ENCODE measurements at places on chromosomes 13 and 19.

DNA sequence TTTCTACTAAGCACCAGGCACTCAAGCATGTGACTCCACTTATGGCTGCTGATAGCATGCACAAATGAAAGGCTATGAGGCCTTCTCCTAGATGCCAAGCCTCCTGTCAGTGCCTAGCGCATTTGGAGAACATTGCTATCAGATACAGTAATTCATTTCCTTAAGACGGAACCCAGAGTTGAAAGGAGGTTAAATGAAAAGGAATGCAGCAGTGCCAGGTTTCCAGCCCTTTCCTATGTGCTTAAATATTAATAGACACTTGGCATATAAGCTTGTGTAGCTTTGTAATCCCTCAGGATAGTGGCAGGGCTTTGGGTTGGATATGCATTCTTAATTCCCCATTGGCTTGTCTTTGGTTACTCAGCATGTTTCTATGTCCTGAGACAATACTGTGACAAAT is 140.1 kb upstream of the FRY start:
- DNase-seq: no peak

DNA sequence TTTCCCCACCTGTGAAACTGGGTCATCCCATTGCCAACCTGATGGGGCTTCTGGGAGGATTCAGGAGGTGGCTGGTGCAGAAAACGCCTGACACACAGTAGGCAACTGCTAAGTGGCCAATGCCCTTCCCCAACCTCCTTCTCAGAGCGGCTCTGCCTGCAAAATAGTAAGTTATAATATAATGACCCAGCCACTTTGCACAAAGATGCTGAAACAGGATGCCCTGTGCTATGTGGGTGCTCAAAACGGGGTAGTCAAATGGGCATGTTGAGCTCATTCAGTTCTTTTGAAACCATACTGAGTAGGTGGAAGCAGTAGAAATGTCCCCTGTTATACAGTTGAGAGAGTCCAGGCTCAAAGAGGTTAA is 507 bp downstream of the MARCHF2 start:
- no peak for DNase-seq

DNA sequence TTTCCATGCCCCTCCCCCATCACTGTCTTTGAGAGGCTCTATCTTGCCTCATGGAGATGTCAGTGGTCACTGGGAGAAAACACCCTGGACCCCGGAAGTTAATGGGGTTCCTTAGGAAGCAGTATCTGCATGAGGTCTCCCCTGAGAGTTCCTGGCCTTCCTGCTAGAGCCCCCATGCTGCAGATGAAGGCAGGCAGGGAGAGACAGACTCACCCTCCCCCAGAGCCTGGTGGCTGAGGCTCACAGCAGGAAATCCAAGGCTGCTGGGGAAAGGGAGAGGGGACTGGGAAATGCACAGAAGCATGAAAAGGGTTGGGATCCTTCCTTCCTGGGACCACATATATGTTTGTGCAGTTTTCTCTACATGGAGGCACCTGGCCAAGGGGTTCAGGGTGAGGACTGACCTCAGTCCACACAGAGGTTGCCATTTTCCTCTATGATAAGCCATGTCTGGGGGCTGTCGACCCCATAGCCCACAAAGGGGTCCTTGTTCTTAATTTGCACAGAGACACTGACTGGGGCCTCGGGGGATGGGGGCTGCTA is 95.4 kb downstream of the RNASEH2B start:
- DNase-seq: no peak

DNA sequence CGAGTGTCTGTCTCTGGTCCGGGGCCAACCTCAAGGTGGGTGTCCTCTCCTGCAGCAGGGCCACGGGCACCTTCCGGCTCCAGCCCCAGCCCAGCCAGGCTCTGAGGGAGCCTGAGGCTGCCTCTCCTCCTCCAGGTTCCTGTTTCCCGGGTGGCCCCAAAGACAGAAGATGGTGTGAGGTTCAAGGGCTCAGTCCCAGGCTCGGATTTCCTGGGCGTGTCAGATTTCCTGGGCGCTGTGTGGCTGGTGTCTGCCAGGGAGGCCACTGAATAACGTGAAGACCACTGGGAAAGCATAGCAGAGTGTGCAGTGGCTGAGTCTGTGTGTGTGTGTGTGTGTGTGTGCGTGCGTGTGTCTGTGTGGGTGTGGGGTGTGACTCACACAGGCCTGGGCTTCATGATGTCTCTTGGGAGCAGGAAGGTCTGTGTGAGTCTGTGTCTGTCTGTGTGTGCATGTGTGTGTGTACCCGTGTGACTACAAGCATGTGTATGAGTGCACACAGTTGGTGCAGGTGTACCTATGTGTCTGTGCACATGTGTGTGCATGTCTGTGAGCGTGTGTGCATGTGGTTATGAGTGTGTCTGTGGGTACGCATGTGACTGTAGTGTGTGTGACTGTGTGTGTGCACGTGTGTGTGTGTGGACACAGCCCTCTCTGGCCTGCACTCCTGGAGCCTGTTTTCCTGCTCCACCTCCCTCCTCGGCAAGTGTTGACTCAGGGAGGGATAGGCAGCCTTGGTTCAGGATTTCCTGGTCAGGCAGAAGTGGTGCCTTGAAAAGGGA is 28.3 kb downstream of the CEBPA start:
- DNase-seq: no peak

GRCh38 chr19:24062190-24062589 is 24.8 kb upstream of the ZNF254 start:
- DNase-seq: no peak

DNA sequence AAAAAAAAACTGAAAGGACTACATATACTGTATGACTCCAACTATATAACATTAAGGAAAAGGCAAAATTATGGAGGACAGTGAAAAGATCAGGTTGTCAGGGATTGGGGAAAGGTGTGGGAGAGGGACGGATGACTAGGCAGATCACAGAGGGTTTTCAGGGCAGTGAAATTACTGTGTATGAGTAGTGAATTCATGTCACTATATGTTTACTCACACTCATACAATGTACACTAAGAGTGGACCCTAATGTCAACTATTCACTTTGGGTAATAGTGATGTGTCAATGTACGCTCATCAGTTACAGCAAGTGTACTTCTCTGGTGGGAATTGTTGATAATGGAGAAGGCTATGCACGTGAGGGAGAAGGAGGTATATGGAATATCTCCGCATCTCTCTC is 144.3 kb downstream of the ITGBL1 start:
- DNase-seq: no peak

DNA sequence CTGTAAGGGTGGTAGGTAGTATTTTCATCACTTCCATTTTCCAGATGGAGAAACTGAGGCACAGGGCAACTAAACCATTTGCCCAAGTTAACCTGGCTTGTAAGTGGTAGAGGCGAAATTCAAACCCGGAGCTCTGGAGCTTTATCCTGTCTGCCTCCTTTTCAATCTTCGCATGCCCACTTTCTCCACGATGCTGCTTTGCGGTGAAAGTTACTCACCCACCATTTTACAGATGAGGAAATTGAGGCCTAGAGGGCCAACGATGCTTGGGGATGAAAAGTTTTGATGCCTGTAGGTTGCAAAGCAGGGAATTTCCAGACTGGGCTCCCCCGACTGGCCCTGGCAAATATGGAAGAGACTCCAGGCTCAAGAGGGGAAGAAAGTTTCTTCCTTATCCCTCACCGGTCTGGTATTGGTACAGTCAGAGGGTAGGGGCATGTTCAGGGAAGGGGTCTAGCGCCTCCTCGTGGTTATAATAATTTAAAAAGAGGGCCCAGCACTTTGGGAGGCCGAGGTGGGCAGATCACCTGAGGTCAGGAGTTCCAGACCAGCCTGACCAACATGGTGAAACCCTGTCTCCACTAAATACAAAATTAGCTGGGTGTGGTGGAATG is 1.9 kb upstream of the SH2D3A start:
- no peak for DNase-seq

DNA sequence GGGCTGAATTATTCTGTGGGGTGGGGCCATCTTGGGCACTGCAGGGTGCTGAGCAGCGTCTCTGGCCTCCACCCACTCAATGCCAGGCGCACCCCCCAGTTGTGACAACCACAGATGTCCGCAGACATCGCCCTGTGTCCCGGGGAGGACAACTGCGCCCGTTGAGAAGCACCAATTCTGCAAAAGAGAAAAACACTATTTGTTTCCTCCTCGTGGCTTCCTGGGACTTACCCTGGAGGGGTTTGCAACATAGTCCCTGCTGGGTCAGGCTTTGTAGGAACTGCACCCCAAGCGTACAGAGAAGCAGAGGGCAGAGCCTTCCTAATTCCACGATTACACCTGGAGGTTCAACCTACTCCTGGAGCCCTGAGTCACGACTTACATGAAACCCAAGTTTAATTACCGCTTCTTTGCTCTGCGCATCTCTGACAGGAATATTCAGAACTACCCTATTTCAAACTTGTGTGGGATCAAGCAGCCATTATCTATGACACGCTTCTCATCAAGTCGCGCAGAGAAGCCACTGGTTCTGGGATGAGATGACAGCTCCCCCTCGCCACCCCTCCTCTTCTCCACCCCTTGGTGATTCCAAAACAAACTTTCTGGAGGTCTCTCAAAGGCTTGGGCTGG is 11.1 kb upstream of the SLC39A3 start:
- DNase-seq: no peak

GRCh38 chr13:20968745-20969144 is 66.2 kb upstream of the XPO4 start:
- DNase-seq: no peak

- no peak for DNase-seq
Observed at GRCh38 chr13:37381502-37381901, 217.1 kb downstream of the POSTN start.

DNA sequence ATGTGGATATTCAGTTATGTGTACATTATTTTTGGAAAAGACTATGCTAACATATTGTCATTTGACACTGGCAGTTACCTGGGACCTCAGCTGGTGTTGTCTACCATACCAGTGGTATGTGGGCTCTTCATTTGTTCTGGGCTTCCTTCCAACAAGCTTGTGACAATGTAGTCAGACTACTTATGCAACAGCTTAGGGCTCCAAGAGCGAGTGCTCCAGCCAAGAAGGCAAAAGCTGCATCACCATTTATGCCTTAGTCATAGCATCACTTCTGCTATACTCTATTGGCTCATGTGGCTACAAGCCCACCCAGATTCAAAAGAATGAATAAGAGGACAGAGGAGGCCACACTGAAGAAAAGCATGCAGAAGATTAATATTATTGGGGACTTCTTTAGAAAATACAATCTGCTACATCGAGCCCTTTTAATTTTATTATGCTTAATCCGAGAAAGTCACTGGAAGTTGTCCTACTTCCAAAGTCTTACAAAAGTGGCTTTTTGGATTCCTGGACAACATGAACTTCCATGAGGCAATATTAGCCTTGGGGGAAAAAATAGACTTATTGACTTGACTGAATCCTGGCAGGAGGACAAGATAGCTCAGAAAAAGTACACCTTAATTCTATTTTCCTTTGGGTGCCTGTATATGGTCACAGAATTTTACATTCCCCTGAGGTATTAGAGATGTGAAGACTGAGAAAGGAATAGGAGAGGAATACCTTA is 529.4 kb upstream of the HTR2A start:
- DNase-seq: no peak

DNA sequence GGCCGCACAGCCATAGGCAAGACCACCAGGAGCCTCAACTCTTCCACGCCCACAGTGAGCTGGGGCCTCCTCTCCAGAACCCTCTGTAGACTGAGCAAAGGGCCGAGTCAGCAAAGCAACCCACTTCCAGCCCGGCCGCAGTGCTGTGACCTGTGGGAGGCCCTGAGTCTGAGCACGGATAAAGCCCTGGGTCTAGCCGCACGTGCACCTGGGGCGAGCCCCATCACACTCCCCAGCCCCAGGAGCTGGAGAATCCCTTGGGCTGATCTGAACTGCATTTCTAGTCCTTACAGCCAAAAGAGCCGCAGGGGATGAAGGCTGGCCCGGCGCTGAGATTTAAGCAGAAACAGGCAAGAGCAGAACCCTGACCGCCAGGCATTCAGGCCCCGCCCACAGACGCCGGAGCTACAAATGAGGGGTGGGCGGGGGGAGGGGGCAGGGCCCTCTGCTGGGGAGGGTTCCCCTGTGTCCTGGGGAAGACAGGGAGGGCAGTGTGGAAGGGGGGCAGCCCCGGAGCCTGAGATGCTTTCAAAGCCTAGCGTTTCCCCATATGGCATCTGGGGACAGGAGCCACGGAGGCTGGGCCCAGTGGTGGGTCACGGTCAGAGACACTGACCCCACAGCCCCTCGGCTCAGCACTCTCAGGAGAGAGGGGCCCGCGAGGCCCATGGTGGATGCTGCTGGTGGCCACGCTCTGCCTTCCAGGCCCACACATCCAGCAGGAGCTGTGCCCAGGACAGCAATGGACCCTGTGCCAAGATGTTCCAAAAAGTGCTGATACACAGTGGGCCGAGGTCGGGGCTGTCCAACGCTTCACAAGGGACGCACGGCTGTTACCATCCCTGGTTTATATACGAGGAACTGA is 4.9 kb downstream of the TMEM259 start:
- no peak for DNase-seq

DNA sequence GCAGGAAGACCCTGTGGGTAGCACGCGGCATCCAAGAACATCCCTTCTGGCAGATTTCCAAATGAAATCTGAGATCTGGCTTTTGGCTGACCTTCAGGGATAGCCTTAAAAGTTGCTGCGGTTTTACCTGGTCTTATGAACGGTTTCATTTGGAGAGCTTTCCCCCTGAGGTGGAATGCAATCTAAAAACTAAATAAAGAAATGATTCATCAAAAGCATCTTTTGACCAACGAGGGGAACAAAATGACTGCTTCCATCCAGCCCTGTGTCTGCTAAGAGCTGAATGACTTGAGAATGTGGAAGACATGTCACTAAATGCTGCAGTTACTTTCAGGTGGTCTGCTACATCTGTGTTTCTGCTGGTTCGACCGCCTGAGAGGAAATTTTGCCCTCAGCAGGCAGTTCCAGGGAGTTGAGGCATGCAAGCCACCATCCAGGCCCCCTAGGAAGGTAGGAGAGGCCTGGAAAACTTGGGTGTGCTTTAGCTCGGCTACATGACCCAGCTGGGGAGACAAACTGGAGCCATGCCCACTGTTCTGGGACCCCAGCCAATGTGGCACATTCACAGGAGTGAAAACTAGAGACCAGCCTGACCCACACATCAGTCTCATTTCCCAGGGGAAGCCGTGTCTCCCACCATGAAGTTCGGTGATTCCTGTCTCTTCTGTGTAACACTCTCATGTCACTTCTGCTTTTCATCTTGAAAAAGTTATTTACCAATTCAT is 175.1 kb upstream of the KL start:
- no peak for DNase-seq

GRCh38 chr19:5264453-5264852 is 76.2 kb downstream of the PTPRS start:
- no peak for DNase-seq

GRCh38 chr19:4130744-4131438 is 7.0 kb upstream of the MAP2K2 start:
- DNase-seq: no peak

DNA sequence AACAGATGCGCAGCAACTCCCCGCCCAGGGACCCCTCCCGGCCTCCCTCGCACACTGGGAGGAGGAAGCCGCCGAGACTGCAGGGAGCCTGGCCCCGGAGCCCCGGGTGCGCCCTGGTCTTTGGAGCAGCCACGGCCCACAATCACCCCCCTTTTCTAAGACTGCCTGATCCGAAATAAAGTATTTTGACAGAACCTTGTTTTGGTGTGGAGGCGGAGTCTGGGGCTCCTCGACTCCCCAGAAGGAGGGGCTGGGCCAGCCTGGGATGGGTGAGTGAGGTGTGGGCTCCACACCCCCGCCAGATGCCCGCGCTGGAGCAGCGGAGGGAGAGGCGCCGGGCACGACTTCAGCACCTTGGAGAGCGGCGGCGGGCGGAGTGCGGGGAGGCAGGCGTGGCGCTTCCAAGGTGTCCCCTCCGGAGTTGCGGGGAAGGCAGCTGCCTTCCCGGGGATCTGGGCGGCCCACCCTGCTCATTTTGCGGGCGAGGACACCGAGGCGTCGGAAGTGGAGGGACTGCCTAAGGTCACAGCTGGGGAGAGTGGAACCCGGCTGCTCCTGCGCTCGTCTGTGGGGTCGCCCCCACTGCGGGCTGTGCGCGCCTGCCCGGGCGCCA is 9.4 kb downstream of the SIRT6 start:
- no peak for DNase-seq

Measured in ascending aorta (tissue), 2 donors.